ENCODE measurements at places on chromosomes 3 and 15.

GRCh38 chr3:27423463-27423862, 54.3 kb upstream of the NEK10 start:
- no peak for DNase-seq

DNA sequence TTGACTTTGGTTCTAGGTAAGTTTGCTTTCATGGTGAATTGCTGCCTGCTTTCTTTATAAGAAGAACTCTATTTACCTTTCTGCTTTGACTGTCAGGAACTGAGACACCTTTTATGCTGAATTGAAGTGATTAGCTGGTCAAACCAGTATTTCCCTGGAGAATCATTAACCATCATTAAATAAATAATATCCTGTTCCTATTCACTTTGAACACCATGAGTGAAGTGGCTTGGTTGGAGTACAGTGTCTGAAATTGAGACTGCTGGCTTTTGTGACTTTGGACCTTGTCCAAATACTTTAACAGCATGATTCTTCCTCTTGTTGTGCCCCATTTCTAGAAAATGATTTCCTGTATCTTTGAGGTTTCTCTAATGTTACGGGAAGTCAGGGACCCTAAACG, 5.6 kb upstream of the TMEM62 start:
- no peak for DNase-seq

DNA sequence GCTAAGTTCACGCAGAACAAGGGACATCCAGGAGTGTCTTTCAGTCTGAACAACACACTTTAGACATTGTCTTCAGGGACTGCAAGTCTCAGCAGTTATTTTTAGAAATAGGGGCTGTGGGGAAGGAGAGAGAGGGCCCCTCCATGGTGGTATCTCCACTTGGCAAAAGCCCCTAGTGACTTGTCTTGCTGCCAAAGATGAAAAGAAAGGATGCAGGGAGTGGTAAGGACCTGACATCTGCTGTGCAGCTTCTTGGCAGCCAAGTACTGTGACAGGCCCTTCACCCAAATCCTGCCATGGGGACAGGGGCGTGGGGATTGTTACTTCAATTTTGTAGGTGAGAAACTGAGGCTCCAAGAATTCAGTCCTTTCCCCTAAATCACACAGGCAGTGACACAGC, 21.0 kb upstream of the SEMA6D start:
- DNase-seq = no peak

- no peak for DNase-seq
Observed at GRCh38 chr3:161251716-161252115, 30.6 kb downstream of the NMD3 start.

GRCh38 chr3:71831599-71831998, 46.7 kb upstream of the PROK2 start:
- DNase-seq = no peak

- DNase-seq = no peak
Observed at GRCh38 chr15:70857562-70858285, 3.8 kb upstream of the LARP6 start.

DNA sequence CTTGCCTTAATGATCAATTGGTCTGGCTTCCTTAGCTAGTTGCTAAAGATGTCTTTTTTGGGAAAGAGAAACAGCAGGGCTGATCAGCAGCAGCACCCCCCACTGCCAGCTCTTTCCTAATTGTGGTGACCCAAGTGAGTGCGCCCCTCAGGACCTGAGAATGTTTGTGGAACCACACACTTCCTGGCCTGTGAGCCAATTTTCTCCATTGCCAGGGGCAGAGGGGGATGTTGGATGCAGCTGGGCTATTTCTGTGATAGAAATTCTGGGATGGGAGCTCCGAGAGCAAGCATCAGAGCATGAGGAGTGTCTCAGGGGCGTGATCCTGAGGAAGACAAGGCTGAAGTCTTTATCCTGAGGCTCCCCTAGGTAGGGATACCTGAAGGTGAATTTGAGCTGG, 66.6 kb downstream of the CLDN11 start:
- DNase-seq = no peak

- peak; percentile 87 for DNase-seq
Observed at GRCh38 chr15:45200799-45201556, 13.2 kb upstream of the SHF start.

- no peak for DNase-seq
Observed at GRCh38 chr3:84738086-84738485, 220.7 kb upstream of the CADM2 start.

- DNase-seq = no peak
Observed at GRCh38 chr3:28173836-28174235, 67.6 kb upstream of the CMC1 start.

- DNase-seq = no peak
Observed at GRCh38 chr15:66072616-66073361, 180.8 kb downstream of the MEGF11 start.

DNA sequence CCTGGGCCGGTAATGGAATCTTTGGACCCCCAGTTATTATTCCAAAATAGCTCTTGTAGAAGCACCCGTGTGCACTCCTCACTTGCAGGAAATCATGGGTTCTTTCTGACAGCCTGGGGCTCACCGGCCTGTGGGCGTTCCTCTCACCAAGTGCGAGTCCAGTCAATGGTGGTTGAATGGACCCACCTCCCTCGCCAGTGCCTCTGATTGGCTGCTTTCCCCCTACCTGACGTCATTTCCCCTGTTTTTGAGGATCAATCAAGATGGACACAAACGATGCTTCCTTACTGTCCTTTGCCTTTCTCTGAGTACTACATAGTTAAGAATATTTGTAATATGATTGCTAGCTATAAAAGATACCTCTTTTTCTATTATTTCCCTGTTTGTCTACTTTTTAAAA, 18.1 kb downstream of the MOBP start:
- DNase-seq = no peak

DNA sequence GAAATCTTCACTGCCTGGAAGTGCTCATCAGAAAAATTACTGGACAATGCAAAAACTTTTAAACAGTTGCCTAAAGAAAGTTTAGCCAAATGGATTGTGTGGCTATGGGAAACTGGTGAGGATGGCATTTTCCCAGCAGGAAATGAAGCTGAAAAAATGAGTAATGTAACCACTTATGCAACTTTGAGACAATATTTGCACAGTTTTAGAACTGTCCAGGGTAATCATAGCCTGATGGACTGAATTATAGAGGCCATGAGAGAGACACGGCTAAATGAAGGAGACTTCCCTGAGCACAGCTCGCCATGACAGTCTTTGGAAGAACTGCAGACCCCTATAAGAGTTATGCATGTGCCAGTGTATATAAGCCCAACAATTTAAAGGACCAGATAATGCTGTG, 881.5 kb downstream of the VGLL3 start:
- no peak for DNase-seq

GRCh38 chr3:131081224-131081623, 54.5 kb downstream of the NEK11 start:
- no peak for DNase-seq

DNA sequence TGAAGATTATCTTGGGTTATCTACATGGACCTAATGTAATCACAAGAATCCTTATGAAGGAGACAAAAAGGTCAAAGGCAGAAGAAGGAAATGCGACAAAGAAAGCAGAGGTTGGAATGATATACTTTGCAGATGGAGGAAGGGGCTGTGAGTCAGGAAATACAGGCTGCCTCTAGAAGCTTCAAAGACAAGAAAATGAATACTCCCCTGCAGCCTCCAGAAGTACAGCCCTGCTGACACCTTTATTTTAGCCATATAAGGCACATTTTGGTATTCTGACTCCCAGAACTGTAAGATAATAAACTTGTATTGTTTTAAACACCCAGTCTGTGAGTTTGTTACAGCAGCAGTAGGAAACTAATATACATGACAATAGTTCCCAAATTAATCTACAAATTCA, 58.6 kb downstream of the SIDT1 start:
- no peak for DNase-seq

- peak; percentile 49 for DNase-seq
Observed at GRCh38 chr3:32973982-32974381, 22.5 kb downstream of the CCR4 start.

DNA sequence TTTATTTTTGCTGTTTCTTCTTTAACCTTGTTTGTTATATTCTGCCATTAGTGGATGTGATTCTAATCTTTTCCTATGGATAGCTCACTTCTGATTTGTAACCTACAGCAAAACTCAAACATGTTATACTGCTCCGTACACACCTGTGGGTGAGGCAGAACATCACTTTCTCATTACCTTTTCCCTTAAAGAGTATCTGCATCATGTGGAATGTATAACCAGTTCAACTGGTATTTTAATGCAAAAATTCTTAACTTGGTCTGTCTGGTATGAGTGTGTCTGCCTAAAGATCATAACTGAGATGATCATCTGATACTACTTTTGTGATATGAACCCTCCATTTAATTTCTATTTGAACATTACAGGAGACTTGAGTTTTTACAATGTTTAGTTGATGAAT, 13.0 kb upstream of the UPK1B start:
- no peak for DNase-seq

DNA sequence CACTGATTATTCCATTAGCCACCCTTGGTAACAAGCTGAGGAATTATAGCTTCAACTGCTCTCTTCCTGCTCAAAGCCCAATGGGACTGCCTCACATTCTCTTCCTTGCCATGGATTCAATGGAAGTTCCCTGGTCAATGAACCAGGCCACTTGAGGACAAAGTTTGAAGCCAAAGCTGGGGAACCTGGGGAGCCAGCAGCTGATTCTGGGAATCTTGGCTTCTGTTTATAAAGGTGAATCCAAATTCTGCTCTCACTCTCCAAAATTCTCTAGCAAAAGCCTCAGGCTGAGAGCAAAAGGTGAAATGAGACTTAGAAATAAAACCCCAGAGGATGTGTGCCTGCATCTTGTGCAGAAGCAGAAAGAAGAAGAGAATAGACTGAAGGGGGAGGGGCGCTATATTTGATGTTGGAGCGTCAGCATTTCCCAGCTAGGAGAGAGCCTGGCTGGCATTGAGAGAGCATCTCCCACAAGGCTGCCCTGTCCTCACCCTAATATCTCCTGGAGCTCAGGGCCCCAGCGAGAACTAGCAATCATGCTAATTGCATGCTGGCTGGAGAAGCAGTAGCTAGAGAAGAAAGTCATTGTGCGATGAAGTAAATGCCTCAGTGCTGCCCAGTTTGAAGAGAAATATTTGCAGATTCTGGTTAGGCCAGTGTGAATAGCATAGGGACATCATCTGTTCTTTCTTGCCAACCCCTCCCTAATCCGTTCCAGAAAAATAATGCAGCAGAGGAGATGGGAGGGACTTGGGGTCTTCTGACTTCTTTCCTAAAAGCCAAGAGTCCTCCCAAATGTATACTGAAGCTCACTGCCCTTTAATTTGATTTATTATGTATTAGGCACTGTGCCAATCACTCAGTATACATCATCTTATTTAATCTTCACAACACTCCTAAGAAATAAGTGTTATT, 34.9 kb upstream of the GAP43 start:
- DNase-seq = no peak

- no peak for DNase-seq
Observed at GRCh38 chr3:99470841-99471240, 167.6 kb upstream of the COL8A1 start.

Data from CD4-positive, alpha-beta T cell treated with Interleukin-21 for 1 hour (primary cell).